NCI-H2029 (cell line): ENCODE measurements at places on chromosomes 16 and 17.

GRCh38 chr17:3972281-3972731 is 8.1 kb upstream of the ATP2A3 start:
- DNase-seq = no peak

DNA sequence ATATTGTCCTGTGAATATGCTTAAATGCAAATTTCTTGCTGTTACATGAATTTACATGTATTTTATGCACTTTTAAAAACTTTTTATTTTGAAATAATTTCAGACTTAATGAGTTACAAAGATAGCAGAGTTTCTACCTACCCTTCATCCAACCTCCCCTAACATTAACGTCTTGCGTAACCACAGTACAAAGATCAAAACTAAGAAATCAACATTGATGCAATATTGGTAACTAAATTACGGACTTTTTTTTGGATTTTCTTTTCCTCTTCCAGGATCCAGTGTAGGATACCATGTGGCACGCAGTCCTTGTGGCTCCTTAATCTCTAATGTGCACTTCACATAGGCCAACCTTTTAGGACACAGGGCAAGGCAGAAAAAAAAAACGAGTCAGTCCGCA is 124.9 kb downstream of the ABCC12 start:
- DNase-seq = no peak

DNA sequence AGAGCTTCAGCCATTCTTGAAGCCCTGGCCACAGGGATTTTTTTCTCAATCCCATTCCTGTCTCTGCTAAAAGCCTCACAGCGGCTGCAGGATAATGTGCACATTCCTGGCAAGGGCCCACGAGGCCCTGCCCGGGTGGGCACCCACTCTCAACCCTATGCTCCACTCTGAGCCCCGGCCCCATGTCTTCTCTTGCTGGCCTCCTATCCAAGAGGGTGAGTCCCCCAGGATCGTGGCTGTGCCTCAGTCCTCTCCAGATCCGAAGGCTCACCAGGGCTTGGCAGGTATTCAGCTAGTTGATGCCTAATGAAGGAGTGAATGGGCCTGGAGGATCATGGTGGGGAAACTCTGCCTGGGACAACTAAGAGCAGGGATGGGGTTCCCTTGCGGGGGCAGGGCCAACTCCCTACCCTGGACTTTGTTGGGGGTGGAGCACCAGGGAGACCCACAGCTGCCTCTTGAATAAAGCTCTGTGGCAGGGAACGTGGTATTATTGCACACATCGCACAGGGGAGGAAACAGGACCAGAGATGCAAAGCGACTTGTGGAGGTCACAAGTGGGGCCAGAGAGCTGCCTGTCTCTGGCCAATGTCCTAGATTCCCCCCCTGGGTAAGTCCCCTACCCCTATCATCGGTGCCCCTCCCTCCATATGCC is 5.4 kb downstream of the ARHGAP27 start:
- no peak for DNase-seq

- DNase-seq = no peak
Observed at GRCh38 chr17:81396278-81396721, 1.0 kb downstream of the BAHCC1 start.

- DNase-seq = no peak
Observed at GRCh38 chr16:65075877-65076276, 46.0 kb downstream of the CDH11 start.

DNA sequence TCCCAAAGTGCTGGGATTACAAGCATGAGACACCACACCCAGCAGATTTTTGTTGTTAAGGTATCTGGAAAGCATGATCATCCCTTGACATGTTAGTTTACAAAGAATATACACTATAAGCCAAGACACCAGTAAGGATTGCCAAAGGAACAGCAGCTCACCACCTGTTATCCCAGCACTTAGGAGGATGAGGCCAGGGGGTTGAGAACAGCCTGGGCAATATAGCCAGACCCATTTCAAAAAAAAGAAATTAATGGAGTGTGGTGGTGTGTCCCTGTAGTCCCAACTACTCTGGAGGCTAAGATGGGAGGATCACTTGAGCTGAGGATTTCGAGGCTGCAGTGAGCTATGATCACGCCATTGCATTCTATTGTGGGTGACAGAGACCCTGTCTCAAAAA is 5.1 kb downstream of the ANKRD40CL start:
- DNase-seq = no peak

DNA sequence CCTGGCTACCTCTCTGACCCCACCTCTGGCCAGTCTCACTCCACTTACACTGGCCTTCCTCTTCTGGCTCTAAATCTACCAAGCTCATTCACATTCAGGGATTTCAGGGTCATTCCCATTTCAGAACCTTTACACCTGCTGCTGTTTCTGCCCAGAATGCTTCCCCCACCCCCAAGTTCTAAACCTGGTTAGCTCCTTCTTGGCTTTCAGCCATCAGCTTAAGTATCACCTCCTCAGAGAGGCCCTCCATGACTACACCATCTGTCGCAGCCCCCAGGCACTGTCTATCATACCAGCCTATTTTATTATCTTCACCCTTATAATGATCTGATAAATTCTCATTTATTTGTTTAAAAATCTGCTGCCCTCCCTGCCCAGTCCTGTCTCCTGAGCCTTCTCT is 23.3 kb upstream of the NGFR start:
- no peak for DNase-seq

DNA sequence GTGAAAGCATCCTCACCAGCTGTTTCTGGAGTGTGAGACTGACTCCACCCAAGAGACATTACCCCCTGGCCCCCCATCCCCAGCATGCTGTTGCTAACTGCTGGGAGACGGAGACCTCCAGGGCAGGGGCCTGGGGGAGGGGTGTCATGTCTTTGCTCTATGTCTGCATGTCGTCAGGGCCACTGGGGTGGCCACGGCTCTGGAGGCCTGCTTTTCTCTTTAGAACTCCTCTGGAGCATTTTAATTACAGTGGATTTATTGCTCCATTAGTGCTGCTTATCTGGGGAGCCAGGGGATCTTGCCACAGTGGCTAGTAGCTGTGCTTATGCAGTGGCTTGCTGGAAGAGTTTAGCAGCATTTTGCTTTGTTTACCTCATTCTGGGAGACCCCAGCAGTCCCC is 32.3 kb downstream of the CLEC16A start:
- DNase-seq = no peak

- no peak for DNase-seq
Observed at GRCh38 chr16:66079671-66080334, 286.7 kb upstream of the CDH5 start.

- DNase-seq = no peak
Observed at GRCh38 chr16:67549240-67549639, 13.1 kb upstream of the CTCF start.

- DNase-seq = no peak
Observed at GRCh38 chr16:50326835-50327465, 41.8 kb downstream of the BRD7 start.

DNA sequence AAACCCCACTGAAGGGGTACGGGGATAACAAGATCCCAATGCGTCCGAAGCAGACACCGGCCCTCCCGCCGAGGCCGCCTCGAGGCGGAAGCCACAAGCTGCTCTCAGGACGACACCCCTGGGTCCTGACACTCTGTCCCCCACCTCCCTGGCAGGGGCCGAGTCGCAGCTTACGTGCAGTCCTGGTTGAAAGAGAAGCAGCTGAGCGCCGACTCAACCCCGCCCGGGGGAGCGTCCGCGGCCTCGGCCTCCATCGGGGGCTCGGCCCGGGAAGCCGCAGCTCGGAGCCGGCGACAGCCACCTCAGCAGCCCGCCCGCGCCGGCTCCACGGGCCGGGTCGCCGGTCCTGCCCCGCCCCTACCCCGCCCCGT is at the start of gene WIPI1:
WIPI1 (minus strand) TSS at position 329 of the 371 bp plus-strand sequence; CDS start at position 254, 75 bp downstream.
- DNase-seq = no peak

DNA sequence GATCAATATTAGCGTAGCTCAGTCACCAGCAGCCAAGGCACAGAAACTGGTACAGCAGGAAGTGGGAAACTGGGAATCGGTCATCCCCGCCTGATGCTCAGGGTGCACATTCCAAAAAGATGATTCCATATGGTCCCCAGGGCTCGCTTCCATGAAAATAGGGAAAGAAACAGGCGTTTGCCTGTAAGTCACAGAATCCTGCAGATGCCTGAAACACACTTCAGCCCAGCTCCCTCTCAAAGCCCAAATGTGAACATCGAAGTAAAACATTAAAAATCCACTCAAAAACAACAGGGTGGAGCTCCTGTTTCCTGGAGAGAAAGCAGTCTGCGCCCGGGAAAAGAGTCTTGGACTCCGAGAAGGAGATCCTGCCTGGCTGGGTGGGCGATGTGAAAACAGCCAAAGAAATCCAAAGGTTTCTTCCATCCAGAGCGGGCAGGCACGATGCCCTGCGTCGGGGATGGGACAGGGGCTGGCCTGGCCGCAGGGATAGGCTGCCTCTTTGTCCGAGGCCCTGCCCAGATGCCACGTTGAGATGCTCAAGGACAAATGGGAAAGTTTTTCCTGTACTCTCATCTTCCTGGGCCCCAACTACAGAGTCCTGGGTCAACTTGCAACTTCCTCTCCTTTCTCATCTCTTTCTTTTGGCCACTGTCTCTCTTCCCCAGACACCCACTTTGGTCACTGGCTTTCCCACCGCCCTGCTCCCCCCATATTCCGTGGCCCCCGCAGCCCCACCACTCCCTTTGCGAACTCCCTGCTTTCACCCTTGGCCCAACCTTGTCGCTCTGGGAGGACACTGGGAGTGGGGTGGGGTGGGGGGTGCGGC is 743 bp downstream of the WIPI1 start:
- no peak for DNase-seq

GRCh38 chr16:5001571-5001970 is 32.2 kb downstream of the NAGPA start:
- DNase-seq = no peak

DNA sequence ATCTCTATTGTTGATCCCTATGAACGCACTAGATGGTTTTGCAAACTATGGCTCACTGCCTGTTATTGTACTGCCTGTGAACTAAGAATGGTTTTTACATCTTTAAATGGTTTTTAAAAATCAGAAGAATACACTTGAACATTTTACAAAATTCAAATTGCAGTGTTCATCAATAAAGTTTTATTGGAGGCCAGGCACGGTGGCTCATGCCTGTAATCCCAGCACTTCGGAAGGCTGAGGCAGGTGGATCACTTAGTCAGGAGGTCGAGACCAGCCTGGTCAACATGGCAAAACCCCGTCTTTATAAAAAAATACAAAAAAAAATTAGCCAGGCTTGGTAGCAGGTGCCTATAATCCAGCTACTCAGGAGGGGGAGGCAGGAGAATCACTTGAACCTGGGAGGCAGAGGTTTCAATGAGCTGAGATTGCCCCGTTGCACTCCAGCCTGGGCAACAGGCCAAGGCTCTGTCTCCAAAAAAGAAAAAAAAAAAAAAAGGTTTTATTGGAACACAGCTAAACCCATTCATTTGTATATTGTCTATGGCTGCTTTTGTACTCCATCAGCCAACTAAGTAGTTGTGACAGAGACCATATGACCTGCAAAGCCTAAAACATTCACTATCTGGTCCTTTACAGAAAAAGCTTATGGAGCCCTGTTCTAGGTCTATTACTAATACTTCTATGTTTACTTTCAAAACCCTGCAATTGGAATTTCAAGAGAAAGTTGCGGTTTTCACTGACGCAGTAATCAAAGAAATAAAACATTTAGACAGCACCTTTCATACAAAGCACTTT is 18.9 kb downstream of the IKZF3 start:
- DNase-seq = peak; percentile 38

DNA sequence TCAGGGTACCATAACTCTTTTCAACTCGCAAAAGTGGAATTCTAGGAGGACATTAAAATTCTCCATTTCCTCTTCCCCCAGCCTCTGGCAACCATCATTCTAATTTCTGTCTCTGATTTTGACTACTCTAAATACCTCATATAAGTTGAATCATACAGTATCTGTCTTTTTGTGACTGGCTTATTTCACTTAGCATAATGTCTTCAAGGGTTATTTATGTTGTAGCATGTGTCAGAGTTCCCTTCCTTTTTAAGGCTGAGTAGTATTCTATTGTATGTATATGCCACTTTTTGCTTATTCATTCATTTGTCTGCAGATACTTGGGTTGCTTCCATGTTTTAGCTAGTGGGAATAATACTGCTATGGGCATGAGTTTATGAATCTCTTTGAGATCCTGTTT is 12.0 kb downstream of the RNF135 start:
- DNase-seq = no peak

- DNase-seq = no peak
Observed at GRCh38 chr16:50400967-50401348, 32.2 kb upstream of the BRD7 start.

DNA sequence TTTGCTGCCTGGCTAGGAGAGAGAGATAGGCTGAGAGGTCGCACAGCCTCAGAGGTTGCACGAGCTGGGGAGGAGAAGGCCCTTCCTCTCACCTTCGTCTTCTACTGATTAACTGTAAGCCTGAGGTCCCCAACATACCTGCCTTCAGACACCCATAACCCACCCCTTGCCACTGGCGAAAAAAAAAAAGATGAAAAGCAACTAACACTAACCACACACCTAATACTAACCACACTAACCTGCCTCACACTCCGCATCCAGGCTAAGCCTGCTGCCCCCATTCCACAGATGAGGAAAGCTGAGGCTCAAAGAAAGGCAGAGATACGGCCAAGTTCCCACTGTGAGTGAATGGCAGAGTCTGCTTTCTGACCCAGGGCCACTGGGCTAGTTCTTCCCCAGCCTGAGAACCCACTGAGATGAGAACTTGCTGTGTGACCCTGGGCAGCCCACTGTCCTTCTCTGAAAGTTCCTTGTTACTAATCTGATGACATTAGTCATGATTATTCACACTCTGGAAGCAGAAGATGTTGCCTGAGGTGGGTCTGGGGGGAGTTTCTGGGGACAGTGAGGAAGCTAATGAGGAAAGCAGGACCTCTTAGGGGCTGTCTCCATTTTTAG is 4.6 kb downstream of the IL21R start:
- no peak for DNase-seq

DNA sequence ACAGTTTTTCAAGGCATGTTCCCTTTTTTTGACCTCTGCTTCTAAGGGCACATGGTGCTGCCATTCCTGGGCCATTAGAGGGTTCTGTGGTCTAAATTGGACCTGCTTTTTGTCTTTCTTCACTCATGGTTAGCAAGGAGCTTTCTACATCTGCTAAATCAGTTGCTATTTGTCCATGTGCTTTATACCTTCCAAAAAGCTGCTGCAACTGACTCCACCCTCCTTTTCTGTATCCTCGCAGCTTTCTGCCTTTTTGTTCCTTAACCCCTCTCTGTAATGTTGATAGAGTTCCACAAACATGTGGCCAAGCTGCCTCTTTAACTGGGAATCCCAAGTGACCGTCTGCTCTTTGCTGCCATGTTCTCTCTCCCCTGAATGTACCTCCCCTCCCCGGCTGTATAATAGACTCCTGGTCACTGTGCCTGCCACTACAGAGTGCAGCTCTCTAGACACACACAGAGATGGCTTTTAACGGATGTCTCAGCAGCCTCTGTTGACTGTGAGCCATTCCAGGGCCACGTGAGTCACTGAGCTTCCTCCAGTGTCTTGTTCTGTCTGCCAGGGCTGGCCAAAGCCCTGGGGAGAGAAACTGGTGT is 57.4 kb upstream of the TEKT3 start:
- peak; percentile 47 for DNase-seq

GRCh38 chr17:8362651-8363332 is 13.7 kb downstream of the KRABD2 start:
- DNase-seq = no peak

- DNase-seq = no peak
Observed at GRCh38 chr17:17667947-17668346, 13.3 kb upstream of the RAI1 start.

- DNase-seq = no peak
Observed at GRCh38 chr17:28124962-28125361, 82.5 kb downstream of the NLK start.
